M059J (cell line): ENCODE measurements at places on chromosomes 3 and 15. TPM values are rescaled to one million over a fixed set of nuclear protein-coding genes. Genes with fewer than 3 reads are reported as not detected.

MOBP gene
- total RNA-seq, result not detected in 2 replicates

GOLGA8T gene
- not detected in 2 replicates for total RNA-seq

TLR9 gene
- not detected in 2 replicates for total RNA-seq

DNA sequence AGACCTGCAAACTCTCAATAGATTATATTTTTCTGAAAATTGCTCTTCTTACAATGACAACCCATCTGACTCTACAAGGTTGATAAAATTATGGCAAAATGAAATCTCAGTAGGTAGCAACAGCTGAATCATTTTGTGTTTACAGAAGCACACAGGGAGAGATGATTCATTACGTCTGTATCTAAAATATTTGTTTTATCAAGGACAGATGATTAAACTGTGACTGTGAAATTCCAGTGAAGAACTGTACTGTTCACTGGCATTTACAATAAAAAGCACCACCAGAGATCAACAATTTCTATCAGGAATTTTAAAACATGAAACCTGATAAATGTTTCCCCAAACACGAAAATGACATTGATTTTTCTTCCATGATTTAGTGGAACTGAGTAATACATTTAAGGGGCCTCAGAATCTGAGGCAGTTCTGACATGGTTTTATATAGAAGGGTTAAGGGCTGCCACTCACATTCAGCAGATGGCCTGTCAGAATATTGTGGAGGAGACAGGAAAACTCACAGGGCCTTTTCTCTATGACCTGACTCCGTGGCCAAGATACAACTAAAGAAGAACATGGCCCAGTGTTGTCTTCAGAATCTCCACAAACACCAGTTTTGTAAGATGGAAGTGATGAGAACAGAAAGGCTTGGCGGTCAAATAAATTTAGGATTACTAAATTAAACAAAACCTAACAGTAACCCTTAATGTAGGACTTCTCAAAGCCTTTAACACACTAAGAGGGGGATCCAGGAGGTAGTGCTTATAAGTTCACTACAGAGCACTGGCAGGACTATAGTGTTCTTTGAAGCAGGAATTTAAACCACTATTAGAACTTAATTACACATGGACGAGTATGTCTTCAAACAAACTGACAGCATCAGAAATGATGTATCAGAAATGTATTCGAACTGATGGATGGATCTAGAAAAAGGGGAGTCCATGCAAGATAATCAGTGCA, 25.9 kb downstream of the RAD18 start:
- DNase-seq, result peak; percentile 88

- no peak for DNase-seq
Measured at GRCh38 chr3:193187070-193187722, 53.8 kb upstream of the PLAAT1 start.

- DNase-seq, result no peak
Measured at GRCh38 chr3:105480768-105481167, 114.1 kb downstream of the ALCAM start.
